ENCODE measurements at places on chromosomes 5 and 9.

GRCh38 chr9:68488126-68488525 is 52.6 kb downstream of the TMEM252 start:
- DNase-seq = no peak

GRCh38 chr9:20579524-20580314 is 42.6 kb downstream of the MLLT3 start:
- DNase-seq = peak; percentile 23

- DNase-seq = no peak
These were observed 15.7 kb downstream of the NACC2 start for GRCh38 chr9:136079211-136079915.

- DNase-seq = peak; percentile 87
These were observed 10.7 kb downstream of the GSN start for GRCh38 chr9:121278477-121279261.

GRCh38 chr9:128921881-128922763 is 1.3 kb downstream of the PHYHD1 start:
- DNase-seq = peak; percentile 78

- peak; percentile 15 for DNase-seq
These were observed 46.7 kb upstream of the MAMDC2 start for GRCh38 chr9:69996967-69997366.

DNA sequence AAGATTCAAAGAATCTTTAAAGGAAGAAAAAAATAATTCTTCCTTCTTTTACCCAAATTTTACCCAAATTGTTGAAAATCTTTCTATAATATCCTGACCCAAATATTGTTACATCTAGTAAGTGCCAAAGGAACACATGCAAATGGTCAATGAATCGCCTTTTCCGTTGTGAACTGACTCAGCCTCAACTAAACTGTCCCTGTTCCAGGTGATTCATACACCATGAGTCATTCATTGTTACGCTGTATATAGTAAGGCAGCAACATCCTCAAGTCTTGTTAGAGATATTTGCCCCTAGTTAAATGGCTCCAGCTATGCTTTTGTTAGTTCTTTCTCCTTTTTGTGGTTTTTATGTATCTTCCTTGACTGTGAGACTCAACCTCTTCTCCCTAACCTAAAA is 9.7 kb downstream of the PTGER4 start:
- DNase-seq = no peak

DNA sequence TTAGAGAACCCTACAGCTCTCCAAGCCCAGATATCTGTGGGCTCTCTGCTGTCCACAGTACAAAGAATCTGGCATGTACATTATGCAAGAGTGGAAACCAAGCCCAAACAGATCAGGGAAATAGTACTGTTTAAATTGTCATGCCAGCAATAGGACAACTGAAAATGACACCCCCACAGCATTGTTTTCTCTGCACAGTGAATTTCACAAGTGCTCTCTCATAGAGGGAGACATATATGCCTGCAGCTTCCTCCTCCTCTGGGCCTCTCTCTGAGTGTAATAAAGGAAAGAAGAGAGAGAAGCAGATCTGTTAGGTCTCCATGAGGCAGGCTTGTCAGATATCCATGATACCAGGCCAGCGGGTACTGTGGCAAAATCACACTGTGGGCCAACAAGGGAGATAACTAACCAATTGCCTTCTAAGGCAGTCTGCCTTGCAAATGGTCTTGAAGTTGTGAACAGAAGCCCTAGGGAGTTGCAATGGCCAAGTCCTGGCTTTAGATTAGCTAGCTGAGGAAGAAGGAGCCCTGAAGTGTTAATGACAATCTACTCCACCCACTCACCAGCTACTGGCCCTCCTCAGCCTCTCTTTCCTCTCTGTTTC is 54.4 kb upstream of the JMY start:
- peak; percentile 6 for DNase-seq

DNA sequence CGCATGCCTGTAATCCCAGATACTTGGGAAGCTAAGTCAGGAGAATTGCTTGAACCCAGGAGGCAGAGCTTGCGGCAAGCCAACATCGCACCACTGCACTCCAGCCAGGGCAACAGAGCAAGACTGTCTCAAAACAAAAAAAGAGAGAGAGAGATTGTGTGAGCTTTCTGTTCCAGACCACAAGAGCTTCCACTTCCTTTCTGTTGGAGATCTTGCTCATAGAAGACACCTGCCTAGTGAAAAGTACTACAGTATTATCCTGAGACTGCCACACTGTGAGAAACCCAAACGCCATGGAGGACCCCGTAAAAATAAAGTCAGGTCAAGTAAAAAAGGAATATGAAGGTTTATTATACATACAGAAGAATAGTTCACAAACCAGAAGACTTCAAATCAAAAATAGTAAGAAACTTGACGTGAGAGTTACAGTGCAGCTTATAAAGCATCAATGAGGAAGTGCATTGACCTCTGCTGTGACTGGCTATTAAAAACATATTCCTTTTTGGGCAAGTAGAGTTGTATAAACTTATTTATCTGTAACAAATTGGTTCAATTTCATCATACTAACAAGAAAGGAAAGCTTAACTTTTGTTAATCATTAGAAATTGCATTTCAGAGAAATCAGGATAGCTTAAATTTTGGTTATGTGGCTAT is 4.3 kb upstream of the EMB start:
- peak; percentile 40 for DNase-seq

GRCh38 chr5:106854922-106855321 is 815.8 kb downstream of the EFNA5 start:
- no peak for DNase-seq

GRCh38 chr5:54484219-54484894 is 28.9 kb downstream of the HSPB3 start:
- DNase-seq = no peak

GRCh38 chr9:107952773-107953172 is 463.2 kb upstream of the KLF4 start:
- DNase-seq = no peak

- DNase-seq = no peak
These were observed 57.9 kb downstream of the ARHGAP26 start for GRCh38 chr5:142827934-142828576.

DNA sequence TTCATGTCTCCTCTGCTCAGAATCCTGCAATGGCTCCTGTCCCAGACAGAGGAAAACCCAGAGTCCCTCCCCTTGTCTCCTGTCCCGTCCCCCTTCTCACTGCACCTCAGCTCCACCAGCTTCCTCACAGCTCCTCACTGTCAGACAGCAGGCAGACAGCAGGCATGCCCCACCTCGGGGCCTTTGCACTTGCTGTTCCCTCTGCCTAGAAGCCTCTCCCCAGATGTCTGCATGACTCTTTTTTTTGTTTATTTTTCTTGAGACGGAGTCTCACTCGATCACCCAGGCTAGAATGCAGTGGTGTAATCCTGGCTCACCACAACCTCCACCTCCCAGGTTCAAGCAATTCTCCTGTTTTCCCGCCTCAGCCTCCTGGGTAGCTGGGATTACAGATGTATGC is 8.8 kb upstream of the SLC6A7 start:
- DNase-seq = no peak

DNA sequence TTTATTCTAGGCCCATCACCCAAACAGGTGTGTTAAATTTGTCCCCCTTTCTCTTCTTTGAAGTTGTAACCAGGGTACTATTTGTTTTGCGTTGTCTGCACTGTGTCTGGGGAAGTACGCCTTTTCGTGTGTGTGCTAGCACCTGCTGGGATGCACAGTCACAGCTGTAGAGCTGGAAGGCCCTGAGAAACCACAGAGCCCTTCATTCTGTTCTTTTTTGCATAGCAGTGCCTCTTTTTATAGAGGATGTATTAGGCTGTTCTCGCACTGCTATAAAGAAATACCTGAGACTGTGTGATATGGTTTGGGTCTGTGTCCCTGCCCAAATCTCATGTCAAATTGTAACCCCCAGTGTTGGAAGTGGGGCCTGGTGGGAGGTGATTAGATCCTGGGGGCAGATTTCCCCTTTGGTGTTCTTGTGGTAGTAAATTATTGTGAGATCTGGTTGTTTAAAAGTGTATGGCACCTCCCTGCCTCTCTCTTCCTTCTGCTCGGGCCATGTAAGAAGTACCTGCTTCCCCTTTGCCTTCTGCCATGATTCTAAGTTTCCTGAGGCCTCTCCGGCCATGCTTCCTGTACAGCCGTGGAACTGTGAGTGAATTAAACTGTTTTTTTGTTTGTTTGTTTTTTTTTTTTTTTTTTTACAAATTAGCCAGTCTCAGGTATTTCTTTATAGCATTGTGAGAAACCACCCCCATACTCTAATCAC is 14.0 kb downstream of the SEC61B start:
- peak; percentile 18 for DNase-seq

DNA sequence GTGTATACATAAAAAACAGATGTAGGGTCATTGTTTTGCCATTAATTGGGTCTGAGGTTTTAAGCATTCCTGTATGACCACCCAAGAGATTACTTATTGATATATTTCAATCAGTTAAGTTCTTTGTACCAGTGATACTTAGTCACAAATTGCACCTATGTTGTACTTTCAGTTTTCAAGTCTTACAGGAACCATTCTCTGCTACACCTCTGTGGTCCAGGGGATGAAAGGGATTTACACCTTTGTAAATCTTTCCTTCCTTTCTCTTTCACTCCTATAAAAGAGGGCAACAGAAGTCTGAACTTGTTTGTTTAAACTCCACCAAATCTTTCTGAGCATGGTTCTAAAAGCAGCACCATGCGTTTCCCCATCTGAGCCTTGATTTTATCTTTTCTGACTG is 86.1 kb downstream of the DEPDC1B start:
- no peak for DNase-seq

- DNase-seq = no peak
These were observed 345.0 kb downstream of the NNT start for GRCh38 chr5:43947935-43948334.
